ENCODE measurements at places on chromosomes 11 and 22.

DNA sequence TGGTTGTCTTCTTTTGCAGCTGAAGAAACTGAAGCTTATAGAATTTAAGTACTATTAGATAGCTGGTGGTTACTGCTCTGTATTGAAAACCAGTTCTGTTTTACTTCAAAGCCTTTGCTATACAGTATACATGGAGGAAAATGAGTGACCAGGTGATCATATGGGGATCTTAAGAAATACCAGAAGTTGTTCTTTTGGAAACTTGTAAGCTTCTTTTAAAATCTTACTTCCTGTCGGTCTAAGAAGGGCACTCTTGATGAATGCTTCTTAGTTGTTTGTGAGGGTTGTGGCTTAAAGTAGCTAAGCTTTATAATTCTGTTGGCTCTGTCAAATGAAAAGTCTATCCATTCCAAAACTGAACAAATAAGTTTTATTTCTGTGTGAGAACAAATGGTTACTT is 55.2 kb downstream of the PDE3B start:
- DNase-seq: no peak

DNA sequence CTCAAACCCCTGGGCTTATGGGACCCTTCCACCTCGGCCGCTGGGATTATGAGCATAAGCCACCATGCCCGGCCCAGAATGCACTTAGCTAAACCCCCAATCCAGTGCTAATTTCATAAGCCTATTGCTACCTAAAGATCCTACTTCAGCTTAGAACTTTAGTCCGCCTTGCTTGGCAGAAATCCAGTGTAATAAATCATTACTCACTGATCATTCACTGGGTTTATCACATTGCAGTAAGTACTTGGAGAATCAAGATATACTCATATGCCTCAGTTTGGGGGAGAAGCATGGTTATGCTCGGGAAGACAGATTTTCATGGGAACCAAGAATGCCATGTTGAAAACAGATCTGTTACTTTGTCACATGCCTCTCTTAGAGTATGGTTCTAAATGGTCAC is 3.8 kb upstream of the TBRG1 start:
- DNase-seq: no peak

DNA sequence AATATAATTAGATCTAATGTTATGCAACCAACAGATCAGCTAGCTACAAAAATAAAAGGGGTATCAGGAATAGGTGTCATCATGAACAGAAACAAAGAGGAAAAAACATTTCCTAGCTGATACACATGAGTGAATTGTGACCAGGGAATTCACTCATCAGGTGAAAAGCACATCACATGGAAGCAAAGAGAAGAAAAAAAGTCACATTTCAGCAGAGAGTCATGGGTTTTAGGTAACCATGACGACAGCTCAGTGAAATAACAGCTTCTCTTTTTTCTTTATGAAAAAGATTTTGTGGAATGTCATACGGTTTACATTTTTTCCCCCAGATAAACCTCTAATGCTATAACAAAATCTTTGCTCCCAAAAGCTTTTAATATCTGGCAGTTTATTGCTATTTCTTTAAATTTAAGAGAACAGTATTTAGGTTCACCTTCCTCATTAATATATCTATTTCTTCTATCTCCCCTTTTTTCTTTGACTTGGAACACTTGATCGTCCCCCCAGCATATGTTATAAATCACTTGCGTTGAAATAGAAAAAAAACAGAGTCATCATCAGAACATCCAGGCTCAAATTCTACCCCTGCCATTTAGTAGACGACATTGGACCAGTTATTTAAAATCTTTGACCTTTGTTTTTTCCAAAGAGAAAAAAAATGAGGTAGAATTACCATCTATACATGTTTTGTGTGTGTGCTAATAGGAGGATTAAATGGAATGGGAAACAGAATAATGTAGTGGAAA is 5.3 kb downstream of the TYR start:
- no peak for DNase-seq

GRCh38 chr22:46081831-46082210 is 68.5 kb upstream of the PPARA start:
- no peak for DNase-seq

GRCh38 chr11:105142167-105142566 is 2.6 kb upstream of the CARD18 start:
- DNase-seq: no peak
